ENCODE measurements at places on chromosomes 11 and 22. TPM values are rescaled to one million over a fixed set of nuclear protein-coding genes. Genes with fewer than 3 reads are reported as not detected.

GRCh38 chr11:122791411-122791810 is 46.9 kb upstream of the CRTAM start:
- DNase-seq: no peak

DNA sequence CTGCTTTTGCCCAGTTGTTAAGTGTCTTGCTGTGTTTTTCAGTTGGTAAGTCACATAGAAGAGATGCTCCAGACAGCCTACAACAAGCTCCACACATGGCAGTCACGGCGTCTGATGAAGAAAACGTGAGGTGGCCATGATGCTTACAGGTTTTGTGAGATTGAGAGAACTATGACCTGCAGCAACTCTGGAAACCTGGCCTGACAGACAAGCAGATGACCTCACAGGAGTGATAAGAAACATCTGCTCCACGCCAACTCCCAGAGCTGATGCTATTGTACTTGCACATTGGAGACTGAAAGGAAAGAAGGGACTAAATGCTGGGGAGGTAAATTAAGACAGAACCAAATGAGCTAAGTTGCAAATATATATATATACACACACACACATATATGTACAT is 28.6 kb upstream of the LDHA start:
- DNase-seq: no peak

GRCh38 chr11:119015054-119015611 is 3.0 kb downstream of the RPS25 start:
- no peak for DNase-seq

- DNase-seq: no peak
These were observed 52.8 kb downstream of the BCR start for GRCh38 chr22:23233084-23233531.

GRCh38 chr11:30481796-30482195 is 104.4 kb downstream of the MPPED2 start:
- DNase-seq: no peak

DNA sequence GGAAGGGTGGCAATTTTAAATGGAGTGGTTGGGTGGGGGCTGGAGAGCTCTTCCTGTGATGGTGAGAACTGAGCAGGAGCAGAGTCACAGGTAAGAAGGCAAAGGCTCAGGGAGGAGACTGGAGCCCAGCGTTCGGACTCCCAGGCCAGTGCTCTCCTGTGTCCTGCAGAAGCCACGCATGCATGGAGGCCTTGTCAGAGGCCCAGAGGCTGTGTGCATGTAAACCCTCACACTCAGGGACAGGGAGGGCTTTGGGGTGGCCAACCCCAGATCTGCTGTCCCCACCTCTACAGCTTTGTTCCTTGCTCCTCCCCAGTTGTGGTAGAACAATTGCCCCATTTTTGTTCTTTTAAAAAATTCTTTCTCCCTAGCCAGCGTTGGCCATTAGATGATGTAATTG is 130.4 kb upstream of the PARVA start:
- no peak for DNase-seq

GRCh38 chr11:64770120-64770519 is 8.2 kb downstream of the SF1 start:
- DNase-seq: no peak

- no peak for DNase-seq
These were observed 13.5 kb downstream of the SLC43A1 start for GRCh38 chr11:57501953-57502352.

GRCh38 chr11:82663535-82663934 is 70.1 kb downstream of the FAM181B start:
- DNase-seq: no peak

- peak; percentile 16 for DNase-seq
These were observed 1236.4 kb downstream of the FAM181B start for GRCh38 chr11:81497202-81497804.

DNA sequence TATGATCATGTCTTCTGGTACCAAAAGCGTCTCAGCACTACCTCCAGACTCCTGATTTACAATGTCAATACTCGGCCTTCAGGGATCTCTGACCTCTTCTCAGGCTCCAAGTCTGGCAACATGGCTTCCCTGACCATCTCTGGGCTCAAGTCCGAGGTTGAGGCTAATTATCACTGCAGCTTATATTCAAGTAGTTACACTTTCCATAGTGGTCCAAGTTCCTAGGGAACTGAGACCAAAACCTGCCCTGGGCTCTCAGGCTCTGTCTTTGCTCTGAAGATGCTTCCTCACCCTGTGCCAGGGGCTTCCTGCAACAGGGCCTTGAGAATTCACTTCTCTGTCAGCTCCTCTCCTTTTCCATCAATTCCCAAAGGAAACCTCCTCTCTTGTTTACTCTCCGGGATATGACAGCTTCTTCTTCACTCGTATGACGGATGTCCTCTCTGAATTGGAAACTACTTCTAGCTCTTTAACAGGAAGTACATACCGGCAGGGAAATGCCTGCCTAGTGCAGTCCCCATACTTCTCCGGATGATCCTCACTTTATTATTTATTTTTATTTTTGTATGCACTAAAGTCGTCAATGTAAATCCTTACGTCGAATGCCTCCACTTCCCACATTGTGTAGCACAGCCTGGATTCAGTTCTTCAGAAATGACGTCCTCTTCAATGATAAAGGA is 29.6 kb upstream of the PRAME start:
- no peak for DNase-seq

DNA sequence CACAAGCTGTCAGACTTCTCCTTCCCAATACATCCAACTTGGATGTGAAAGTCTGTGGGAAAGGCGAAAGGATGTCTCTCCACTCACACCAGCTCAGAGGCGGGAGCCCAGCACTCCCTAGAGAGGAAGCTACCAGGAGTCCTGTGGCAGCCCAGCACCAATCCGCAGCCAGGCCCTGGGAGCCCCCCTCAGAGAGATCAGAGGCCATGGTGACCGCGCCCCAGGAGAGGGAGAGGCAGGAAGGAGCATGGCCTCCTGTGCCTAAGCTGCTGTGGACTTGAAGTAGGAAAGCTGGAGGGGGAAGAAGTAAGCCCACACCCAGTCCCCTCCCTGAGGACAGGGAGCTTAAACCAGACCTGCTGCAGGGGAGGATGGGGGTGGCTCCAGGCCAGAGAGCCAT is 24.4 kb upstream of the IGSF9B start:
- no peak for DNase-seq

DNA sequence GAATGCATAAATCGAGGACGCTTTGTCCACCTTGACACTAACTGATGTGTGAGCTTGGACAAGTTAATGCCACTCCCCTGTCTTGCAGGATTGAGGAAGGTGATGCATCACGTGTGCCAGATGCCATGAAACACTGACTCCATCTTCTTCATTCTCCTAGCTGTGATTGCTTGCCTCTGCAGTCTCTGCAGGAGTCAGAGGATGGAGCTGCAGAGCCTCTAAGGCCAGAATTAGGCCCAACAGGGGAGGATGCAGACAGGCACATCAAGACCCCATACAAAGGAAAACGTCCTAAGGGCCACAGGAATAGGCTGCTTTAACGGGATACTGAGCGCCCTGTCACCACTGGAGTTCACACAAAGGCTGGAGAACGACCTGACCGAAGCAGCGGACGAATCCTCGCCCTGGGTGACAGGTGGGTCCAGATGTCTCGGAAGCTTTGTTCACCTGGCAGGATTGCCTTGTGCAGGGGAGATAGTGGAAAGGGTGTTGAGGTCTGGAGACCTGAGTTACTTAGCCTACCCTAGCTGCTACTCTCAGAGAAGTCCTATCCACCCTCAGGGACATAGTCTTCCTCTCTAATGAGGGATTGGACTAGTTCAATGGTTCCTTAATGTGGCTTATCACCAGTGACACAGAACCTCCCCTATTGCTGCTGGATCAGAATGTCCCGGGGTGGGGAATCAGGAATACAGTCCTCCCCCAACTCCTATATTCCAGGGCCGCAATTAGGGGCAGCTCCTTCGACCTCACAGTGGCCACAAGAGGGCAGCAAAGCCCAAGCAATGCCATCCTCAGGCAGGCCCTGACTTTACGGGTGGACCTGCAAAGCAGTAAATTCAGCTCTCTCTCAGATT is 32.4 kb downstream of the DBX1 start:
- DNase-seq: peak; percentile 65

Gene TUBA8
- total RNA-seq: 0.34 TPM

Gene RBMXL2
- total RNA-seq: not detected

Gene KRTAP5-4
- total RNA-seq: not detected

Gene TNNT3
- total RNA-seq: not detected

Gene MS4A3
- not detected for total RNA-seq

Gene CHRM4
- total RNA-seq: not detected

Gene RPS6KB2
- total RNA-seq: 57.7 TPM

Gene SYT7
- not detected for total RNA-seq

Gene ASRGL1
- total RNA-seq: not detected
